ENCODE measurements at places on chromosomes 1 and 21.

DNA sequence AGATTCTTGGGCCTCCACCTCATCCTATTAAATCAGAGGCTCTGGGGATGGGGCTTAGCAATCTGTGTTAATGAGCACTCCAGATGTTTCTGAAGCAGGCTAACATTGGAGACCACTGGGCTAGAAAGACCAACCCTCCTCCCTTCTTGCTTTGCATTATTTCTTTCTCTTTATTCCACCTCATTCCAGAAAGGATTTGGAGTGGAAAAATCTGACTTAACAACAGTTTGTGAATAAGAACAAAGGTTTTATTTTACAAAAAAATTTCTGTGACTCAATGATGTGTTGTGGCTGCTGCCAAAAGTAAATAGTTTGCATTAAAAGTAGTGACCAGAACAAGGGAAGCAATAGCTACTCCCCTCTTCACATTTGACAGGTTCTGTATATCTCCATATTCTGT lies 79.4 kb downstream of the TGFB2 start:
- DNase-seq, result no peak

DNA sequence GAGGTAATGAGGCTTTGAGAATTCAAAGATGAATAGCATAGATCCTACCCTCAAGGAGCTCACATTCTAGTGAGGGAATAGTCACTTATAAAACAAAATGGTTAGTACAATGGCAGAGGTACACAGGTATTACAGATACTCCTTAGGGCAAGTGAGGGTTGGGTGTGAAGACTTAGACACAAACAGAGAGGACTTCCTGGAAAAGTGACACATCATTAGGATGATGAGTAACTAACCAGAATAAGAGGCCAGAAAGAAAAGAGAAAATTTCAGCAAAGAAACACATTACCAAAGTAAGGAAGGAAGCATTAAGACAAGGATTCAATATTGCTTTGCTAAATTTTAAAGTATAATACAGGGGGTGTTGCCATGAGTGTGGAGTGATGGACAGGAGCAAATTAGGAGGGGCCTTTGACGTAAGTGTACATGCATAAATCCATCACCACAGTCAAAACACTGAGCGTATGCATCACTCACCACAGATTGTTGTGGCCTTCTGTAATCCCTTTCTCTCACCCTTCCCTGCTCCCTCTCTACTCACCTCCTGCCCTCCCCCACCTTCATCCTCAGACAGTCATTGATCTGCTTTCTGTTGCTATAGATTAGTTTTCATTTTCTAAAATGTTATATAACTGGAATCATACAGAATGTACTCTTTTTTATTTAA lies 7.9 kb downstream of the CD53 start:
- peak; percentile 60 for DNase-seq

- DNase-seq, result no peak
These were observed 90.1 kb downstream of the TNFSF18 start for GRCh38 chr1:172960454-172961208.

DNA sequence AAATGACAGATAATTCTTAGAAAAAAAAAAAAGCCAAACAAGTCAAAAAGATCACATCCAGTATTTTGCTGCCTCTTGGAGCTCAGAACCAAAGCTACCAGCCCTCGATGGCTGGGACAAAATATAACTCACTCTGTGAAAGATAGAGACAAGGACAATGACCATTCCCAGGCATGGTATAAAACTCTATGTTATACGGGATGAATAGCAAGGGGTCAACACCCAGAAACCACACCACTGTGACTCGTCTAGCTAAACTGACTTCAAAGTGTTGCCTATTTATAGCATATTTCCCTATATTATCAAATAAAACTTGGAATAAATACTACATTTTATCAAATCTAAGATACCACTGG lies 10.1 kb downstream of the TMEM63A start:
- no peak for DNase-seq

GRCh38 chr1:212452323-212453155 lies 19.8 kb downstream of the NENF start:
- DNase-seq, result no peak

DNA sequence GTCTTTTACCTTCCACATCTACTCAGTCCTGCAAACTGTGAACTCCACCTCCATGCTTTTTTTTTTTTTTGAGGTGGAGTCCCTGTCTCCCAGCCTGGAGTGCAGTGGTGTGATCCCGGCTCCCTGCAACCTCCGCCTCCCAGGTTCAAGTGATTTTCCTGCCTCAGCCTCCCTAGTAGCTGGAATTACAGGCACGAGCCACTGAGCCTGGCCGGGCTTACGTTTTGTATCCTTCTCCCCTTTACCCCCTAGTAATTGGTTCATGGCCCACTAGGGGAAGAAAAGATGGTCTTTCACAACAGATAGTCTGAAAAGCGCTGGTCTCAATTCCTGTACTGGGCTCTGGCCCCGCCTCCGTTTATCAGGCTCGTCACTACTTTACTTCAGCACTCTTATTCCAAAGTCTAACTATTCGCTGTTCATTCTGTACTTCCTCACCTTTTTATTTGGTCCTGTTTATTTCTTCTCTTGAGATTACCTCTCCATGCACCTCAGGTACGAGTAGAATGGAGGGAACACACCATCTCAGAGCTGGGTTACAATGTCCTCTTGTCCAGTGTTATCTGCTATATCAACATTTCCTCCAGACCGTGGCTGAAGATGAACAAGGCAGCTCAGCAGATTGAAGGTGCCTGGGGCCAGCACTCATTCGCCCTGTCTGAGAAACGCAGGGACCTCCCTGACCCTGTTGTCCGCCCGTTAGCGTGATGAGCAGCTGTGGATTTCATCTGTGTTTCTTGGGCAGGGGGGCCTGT lies 16.2 kb downstream of the CNST start:
- DNase-seq, result no peak

GRCh38 chr1:100832694-100833428 lies 61.8 kb downstream of the EXTL2 start:
- no peak for DNase-seq

GRCh38 chr1:211469938-211470529 lies 21.9 kb downstream of the RD3 start:
- peak; percentile 26 for DNase-seq

GRCh38 chr1:187588917-187589316 lies 760.2 kb downstream of the PLA2G4A start:
- DNase-seq, result no peak

DNA sequence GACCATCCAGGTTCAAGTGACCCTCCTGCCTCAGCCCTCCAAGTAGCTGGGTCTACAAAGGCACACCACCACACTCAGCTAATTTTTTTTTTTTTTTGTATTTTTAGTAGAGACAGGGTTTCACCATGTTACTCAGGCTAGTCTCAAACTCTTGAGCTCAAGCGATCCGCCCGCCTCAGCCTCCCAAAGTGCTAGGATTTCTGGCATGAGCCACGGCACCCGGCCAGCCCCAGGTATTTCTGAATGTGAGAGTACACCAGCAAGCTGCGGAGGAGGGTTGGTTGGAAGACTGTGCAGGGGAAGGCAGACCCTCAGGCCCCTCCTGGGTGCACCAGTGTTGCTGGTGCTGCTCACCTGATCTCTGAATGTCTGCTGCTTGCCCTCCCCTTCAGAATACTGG lies 33.1 kb upstream of the SIM2 start:
- DNase-seq, result no peak

DNA sequence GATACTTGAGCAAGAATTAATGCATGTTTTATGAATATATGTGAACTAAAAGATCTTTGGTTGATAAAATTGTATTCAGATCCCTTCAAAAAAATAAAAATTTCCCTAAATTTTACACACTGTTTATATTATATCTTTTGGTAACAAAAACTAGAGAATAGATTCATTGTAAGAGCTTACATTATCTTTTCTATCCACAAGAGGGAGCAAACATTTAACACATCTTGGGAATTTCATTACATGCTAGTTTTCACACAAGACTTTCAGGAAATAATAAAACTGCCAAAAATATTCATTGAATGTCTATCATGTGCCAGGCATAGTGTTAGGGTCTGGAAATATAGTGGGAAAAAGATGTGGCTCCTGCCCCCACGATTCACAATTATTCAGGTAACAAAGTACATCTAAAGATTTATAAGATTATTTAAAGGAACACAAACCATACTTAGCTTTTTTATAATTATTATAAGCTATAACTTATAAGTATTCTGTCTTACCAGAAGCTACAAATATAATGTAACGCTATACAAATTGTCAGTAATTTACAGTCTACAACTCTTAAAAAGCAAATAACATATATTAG lies 30.6 kb downstream of the FAF1 start:
- peak; percentile 34 for DNase-seq

GRCh38 chr1:119146466-119146865 lies 6.0 kb upstream of the WARS2 start:
- DNase-seq, result no peak

DNA sequence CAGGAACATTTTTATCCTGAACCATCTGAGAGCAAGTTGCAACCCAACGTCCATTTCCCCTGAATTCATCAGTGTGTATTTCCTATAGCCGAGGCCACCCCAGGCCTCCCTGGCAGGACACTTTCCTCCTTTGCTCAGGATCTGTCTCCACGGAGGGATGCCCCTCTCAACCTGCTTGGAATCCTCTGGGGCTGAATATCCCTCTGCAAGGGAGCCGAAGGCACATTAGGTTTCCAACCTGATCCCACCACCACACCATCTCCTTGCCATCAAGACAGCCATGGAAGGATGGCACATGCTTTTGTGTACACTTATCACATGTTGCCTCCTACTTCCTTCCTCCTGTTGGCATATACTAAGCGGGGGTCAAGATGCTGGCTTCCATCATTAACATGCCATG lies 74.8 kb upstream of the EDN2 start:
- DNase-seq, result no peak

DNA sequence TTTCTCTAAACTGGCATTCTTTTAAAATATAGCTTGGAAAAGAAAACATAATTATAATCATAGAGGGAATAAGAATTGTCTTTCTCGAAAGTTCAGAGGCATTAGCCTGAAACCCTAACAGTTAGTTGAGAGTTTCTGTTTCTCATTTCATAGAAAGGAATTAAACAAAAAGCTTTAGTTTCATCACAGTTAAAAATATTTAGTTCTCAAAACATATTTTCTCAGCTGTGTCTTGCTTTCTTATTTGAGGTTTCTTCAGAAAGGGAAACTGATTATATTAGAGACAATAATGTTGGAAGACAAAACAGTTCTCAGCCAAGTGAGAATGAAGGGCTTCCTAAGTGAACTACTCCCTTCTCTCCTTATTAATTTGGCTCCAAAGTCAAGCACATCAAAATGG lies 75.4 kb upstream of the C1orf105 start:
- DNase-seq, result no peak

- DNase-seq, result no peak
These were observed 687 bp upstream of the SEMA6C start for GRCh38 chr1:151147132-151147503.

- no peak for DNase-seq
These were observed 112.0 kb downstream of the XPR1 start for GRCh38 chr1:180743868-180744267.

- DNase-seq, result no peak
These were observed 35.6 kb upstream of the PUM1 start for GRCh38 chr1:31101147-31101502.
